ENCODE measurements at places on chromosomes 12 and 14.

DNA sequence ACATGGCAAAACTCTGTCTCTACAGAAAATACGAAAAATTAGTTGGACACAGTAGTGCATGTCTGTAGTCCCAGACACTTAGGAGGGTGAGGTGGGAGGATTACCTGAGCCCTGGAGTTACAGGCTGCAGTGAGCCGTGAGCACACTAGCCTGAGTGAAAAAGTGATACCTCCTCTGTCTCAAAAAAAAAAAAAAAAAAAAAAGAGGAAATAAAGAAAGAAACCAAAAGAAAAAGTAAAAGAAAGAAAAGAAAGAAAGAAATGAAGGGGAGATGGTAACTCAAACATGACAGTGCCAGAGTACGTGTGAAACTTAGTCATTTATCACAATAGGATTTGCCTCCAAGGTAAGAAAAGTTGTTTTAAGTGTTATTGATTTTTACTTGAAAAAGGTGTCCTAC lies 407.0 kb upstream of the MGAT4C start:
- no peak for DNase-seq

GRCh38 chr12:131260954-131261353 lies 307.2 kb downstream of the ADGRD1 start:
- DNase-seq: no peak

DNA sequence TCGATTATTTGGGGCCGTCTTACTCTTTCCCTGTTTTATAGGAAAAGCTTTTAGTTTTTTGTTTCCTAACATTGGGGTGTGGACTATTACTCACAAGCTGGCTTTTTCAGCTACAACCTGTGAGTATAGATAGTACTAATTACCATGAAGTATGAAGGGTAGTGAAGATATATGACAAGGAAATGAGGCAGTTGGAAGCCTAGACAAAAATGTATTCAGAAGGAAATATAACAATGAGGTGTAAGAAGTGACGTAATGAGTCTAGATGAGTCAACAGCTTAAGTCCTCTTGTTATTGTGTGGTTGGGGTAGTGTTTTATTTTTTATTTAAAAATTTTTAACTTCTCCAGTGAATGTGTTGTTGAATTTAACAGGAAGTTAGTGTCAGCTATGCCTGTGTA lies 804.5 kb downstream of the NRXN3 start:
- DNase-seq: no peak

DNA sequence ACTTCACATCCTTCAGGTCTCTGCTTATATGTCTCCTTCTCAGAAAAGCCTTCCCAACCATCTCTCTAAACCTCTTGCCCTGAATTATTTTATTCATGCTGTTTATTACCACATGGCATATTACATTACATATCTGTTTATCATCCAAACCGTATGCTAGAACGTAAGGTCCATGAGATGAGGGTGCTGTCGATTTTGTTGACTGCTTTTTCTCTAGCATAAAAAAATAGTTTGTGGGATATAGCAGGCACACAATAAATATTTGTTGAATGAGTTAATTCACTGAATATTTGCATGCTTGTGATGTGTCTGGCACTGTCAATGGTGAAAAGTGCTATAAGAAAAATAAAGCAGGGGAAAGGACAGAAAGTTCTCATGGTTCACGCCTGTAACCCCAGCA lies 22.9 kb downstream of the SAMD4A start:
- no peak for DNase-seq

GRCh38 chr14:105389534-105389933 lies 8.8 kb upstream of the TEX22 start:
- no peak for DNase-seq

DNA sequence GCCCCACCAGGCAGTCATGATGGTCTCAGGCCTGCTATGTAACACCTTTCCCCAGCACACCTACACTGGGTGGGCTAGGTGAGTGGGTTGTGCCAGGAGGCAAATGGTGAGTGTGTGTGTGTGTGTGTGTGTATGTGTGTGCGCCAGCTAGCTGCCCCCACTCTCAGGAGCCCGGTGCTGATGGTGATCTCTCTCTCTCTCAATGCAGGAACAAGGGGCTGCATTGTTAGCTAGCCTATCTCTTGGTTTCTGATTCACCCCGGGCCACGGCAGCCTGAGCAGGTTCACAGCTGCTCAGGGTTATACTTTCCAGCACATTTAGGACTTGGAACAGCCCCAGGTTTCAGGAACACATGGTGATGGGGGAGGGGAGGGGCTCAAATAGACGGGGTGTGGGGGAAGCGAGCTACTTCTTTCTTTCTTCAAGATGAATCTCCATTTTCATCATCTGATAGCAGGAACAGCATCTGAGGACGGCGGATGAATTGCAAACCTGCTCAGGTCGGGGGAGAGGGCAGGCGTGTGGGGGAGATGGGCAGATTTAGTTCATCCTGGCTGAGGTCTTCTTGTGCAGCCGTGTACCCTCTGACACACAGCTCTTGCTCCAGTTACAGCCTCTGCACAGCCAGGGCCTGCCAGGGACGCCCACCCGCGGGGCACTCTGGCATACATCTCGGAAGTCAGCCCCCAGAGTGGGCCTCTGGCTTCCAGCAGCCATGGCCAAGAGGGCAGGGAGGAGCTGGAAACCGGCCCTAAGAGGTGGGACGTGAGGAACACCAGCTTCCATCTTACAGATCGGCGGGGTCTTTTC lies 137.6 kb downstream of the ZFP36L1 start:
- DNase-seq: no peak

- DNase-seq: no peak
Measured at GRCh38 chr12:104164634-104165033, 26.6 kb upstream of the NFYB start.

DNA sequence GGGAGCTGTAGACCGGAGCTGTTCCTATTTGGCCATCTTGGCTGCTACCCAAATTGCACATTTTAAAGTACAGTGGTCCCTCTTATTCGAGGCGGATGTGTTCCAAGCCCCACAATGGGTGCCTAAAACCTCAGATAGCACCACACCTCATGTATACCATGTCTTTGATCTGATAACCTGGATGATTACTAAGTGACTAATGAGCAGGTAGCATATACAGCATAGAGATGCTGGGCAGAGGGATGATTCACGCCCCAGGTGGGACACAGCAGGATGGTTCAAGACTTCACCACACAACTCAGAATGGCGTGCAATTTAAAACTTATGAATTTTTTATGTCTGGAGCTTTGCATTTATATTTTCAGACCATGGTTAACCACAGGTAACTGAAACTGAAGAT lies 255.0 kb downstream of the AKAP6 start:
- DNase-seq: no peak

All from stimulated activated CD8-positive, alpha-beta memory T cell treated with anti-CD3 and anti-CD28 coated beads, Interleukin-4, amount 100 ng/mL, for 4 hours (primary cell).